ENCODE measurements at places on chromosomes 6 and 20.

DNA sequence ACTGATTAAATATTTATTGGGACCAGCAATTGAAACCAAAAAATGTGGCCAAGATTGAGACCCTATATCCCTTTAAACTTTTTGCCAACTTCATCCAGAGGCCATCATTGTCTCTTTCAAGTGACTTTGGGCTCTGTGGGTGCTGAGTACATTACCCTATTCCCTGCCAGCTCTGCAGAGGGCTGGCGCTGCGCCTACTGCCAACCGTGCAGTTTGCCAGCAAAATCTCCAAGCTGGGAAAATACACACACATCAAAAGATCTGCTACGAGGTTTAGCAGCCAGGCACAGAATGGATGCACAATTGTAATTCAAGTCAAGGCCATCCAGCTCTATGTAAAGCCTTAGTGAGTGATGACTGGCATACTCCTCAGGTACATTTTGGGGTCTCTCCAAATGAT is 125.0 kb downstream of the CBLN4 start:
- DNase-seq: no peak

DNA sequence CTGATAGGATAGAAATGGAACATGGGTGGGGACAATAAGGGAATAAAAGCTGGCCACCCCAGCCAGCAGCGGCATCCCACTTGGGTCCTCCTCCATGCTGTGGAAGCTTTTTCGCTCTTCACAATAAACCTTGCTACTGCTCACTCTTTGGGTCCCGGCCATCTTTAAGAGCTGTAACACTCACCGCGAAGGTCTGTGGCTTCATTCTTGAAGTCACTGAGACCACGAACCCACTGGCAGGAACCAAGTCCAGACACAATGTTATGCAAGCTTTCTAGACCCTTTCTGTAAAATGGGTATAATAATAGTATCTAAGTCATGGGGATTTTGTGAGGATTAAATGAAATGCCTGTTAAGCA is 48.9 kb upstream of the EZR start:
- DNase-seq: no peak

- DNase-seq: no peak
Observed at GRCh38 chr20:16261733-16262273, 311.4 kb downstream of the KIF16B start.

DNA sequence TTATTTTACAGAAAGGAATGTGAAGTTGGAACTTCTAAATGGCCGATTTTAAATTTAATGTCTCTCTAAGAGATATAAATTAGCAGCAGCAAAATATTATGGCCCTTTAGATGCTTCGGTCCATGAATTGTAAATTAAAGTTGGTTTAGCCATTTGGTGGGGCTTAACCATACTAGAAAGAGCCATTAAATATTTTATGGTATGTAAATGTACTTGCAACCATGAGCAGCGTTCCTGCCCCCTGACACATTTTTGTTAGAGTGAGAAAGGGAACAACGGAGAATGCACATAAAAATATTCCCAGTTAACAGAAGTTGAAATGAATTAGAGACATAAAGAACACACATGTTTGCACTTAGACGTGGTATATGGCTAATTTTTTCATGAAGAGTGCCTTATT is 237.9 kb downstream of the MYLK4 start:
- DNase-seq: no peak

GRCh38 chr20:20201124-20201523 is 148.8 kb downstream of the CFAP61 start:
- DNase-seq: no peak
